SJCRH30 (cell line): ENCODE measurements at places on chromosomes 6 and 20. TPM values are rescaled to one million over a fixed set of nuclear protein-coding genes. Genes with fewer than 3 reads are reported as not detected.

GRCh38 chr6:66396549-66396948 is 689.5 kb upstream of the EYS start:
- DNase-seq = no peak
- H3K4me3 ChIP-seq = no peak overlapping the region
- no peaks in the 10 kb centered on the region for H3K36me3 ChIP-seq
- no peak overlapping the region for H3K27ac ChIP-seq

GRCh38 chr6:117352466-117353081 is 73.2 kb downstream of the ROS1 start:
- no peaks in the 10 kb centered on the region for H3K36me3 ChIP-seq
- H3K4me1 ChIP-seq = no peaks in the 10 kb centered on the region
- H3K27ac ChIP-seq = no peak overlapping the region
- H3K4me3 ChIP-seq = no peak overlapping the region
- H3K27me3 ChIP-seq = no peaks in the 10 kb centered on the region

DNA sequence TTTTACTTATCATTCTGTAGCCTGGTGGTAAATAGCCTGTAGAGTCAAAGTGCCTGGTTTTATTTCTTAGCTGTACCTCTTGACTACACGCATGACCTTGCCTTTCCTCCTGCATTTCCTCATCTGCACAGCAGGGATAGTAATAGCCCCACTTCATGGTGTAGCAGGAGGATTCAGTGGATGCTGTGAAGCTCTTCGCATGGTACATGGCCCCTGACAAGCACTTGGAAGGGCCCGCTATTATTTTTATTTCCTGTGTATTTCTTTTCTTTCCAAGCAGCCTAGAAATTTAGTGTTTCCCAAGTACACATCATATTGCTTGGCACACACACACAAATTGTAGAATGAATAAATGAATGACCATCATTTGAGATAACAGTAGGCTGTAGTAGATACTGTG is 547.2 kb downstream of the CDH26 start:
- peaks cover 12% of the 10 kb centered on the region for H3K27me3 ChIP-seq

DNA sequence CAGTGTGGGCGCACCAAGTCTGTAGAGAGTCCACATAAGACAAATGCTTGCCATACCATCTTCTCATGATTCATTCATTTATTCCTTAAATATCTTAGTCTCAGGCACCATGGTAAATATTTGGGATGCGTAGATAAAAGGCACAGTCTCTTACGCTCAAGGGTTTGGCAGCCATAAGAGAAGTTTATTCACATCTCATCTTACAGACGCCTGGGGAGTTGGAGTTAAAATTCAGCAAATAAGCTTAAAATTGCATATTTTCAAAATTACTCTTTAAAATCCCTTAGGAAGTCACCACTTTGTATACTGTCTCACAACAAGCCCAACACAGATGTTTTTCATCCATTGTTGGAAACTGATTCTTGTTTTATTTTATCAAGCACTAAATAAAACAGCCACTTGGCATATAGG is 363.3 kb downstream of the KIF16B start:
- no peaks in the 10 kb centered on the region for H3K36me3 ChIP-seq
- no peaks in the 10 kb centered on the region for H3K4me1 ChIP-seq
- no peak for DNase-seq
- no peaks in the 10 kb centered on the region for H3K27me3 ChIP-seq
- H3K27ac ChIP-seq = no peak overlapping the region
- H3K4me3 ChIP-seq = no peak overlapping the region

- no peak for DNase-seq
- no peaks in the 10 kb centered on the region for H3K4me1 ChIP-seq
- H3K27ac ChIP-seq = no peak overlapping the region
- H3K36me3 ChIP-seq = no peaks in the 10 kb centered on the region
Measured at GRCh38 chr20:51169813-51170212, 146.9 kb upstream of the KCNG1 start.

DNA sequence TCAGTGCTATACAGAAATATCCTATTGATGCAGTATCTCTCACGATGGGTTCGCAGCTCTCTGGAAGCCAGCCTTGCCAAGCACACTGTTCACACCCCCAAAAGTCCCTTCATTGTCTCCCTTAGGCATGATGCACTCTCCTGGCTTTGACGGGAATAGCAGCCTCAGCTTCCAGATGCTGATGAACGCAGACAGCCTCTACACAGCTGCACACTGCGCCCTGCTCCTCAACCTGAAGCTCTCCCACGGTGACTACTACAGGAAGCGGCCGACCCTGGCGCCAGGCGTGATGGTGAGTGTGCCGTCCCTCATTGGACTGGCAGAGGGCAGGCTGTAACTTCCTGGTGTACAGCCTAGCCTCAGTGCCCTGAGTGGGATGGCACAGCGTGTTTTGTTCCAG is 60.0 kb upstream of the PBOV1 start:
- no peak overlapping the region for H3K4me3 ChIP-seq
- H3K36me3 ChIP-seq = 0 out of 2 replicates have a peak, but pooled peaks cover 2% of the 10 kb centered on the region
- no peaks in the 10 kb centered on the region for H3K4me1 ChIP-seq

- H3K27ac ChIP-seq = no peak overlapping the region
- no peaks in the 10 kb centered on the region for H3K36me3 ChIP-seq
- H3K27me3 ChIP-seq = no peaks in the 10 kb centered on the region
Measured at GRCh38 chr6:65113581-65113980, 593.4 kb downstream of the EYS start.

DNA sequence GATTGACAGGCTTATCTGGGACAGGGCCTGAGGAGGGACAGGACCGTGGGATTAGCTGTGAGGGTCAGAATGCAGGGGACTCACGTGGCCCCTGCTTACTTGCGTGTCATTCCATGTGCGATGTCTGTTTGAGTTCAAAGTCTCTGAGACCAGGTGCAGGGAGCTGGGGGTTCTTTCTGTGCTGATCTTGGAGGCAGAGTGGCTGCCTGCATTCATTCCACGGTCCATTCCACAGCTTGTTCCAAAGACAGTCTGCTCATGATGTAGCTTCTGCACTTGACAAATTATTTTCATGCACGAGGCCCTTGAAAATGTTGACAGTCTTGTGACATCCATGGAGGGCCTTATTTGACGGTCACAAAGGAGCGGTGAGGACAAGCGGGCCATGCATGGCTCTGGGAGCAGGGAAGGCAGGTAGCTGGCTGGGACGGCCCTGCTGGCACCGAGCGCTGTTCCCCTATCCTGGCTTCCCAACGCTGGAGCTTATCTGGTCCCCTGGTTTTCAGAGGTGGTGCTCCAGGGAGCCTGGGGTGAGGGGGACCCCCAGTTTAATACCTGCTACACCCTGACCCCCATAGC is 156.3 kb upstream of the RNF24 start:
- no peaks in the 10 kb centered on the region for H3K36me3 ChIP-seq
- no peaks in the 10 kb centered on the region for H3K27me3 ChIP-seq
- DNase-seq = peak; percentile 16

GRCh38 chr20:19807191-19807945 is 49.3 kb downstream of the RIN2 start:
- peaks cover 25% of the 10 kb centered on the region for H3K4me1 ChIP-seq
- H3K27ac ChIP-seq = peak overlapping the region; percentile 65
- peak; percentile 71 for DNase-seq
- H3K4me3 ChIP-seq = no peak overlapping the region
- no peaks in the 10 kb centered on the region for H3K36me3 ChIP-seq
- no peaks in the 10 kb centered on the region for H3K27me3 ChIP-seq

Gene GCNT2
- 0.14 and 0.28 TPM in 2 replicates for total RNA-seq

Gene HTR1E
- not detected in 2 replicates for total RNA-seq

DNA sequence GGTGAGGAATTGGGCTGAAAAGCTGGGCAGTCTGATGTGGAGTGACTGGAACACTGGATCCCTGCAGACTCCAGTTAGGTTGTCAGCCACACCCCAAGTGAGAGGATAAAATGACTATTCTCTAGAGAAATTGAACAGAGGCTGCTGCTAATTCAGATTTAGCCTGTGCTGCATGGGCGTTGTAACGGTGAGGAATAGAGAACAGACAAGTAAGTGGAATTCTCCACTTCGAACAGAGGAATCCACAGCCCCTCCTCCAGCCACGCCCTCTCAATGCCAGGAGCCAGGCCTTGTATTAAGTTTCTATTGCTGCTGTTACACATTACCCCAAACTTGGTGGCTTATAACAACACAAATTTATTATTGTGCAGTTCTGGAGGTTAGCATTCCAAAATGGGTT is 109.3 kb downstream of the CFAP61 start:
- no peak for DNase-seq
- no peaks in the 10 kb centered on the region for H3K27me3 ChIP-seq
- H3K36me3 ChIP-seq = no peaks in the 10 kb centered on the region

DNA sequence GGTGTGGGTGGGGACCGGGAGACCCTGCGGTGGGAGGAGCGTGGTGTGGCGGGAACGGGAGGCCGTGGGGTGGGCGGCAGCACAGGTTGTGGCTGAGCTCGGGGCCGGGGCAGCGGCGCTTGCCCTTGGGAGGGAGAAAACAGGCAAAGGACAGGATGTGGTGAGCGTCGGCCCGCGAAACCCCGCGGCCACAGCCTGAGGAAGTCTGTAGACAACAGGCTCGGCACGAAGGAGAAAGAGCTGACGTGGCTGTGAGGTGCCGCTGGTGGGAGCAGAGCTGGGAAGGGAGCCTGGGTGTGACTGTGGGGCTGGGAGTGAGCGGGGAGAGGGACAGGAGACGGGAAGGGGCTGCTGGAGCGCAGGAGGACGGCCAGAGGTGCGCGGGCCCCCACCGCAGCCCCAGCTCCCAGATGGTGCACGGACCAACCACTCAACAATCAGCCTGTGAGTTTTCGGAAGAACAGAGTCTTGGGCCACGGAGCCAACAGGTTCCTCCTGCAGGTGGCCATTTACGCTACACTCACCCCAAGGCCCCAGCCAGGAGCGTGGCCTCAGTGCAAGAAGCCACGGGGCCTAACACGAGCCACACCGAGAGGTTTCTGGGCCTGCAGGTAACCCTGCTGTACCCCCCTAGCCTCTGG is 202.8 kb downstream of the DLL1 start:
- no peak overlapping the region for H3K4me3 ChIP-seq
- no peaks in the 10 kb centered on the region for H3K36me3 ChIP-seq
- no peaks in the 10 kb centered on the region for H3K27me3 ChIP-seq

DNA sequence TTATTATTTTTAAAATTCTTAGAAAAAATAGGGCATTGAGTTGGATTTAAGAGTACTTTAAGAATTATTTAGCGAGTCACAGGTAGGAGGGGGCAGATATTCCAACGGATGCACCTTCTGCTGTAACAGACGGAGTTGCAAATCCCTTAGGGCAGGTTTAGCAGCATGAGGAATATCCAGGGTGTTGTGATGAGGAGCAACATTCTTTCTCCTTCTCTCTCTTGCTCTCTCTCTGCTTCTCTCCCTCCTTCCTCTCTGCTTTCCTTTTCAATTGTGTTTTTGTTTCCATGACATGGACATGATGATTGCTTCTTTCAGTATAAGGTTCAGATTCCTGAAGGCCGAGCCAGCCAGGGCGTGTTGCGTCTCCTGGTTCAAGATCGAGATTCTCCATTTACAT is 28.9 kb downstream of the CDH26 start:
- H3K4me1 ChIP-seq = peaks cover 12% of the 10 kb centered on the region
- no peak overlapping the region for H3K27ac ChIP-seq
- DNase-seq = no peak
- H3K4me3 ChIP-seq = no peak overlapping the region

DNA sequence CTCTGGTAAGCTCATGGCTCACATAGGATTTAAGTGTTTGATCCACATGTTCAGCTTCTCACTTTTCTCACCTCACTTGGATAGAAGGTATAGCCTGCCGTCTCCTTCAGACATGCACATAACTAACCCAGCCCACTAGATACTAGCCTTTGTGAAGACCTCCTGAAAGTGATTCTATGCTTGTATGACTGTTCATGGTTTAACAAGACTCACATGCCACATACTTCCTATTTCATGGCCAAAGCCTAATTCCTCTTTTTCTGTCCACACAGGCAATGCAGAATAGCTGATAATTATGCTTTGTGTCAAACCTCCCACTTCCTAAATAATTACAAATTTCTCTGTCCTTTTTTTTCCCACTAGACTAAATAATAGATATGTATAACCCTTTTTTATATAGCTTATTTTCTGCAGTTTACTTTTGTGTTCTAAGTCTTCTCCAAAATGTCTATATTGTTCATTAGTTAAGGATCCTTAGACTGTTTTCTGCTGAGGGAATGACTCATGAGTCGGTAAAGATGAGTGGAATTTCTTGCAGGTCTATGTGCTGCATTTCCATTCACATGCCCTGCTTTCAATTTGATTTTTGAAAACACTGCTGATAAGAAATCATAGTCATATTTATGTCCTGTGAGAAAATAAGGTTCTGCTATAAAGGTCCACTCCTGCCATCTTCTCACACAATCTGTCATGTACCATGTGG is 43.0 kb downstream of the HDDC2 start:
- H3K27ac ChIP-seq = no peak overlapping the region
- no peak overlapping the region for H3K4me3 ChIP-seq
- no peaks in the 10 kb centered on the region for H3K4me1 ChIP-seq
- no peaks in the 10 kb centered on the region for H3K36me3 ChIP-seq

Gene MAFB
- not detected in 2 replicates for total RNA-seq

Gene FERMT1
- total RNA-seq = 4.7 and 5.7 TPM in 2 replicates

Gene HLA-A
- 0.08 and 0.22 TPM in 2 replicates for total RNA-seq

GRCh38 chr6:26344658-26345057 is 20.3 kb upstream of the BTN3A2 start:
- no peaks in the 10 kb centered on the region for H3K4me1 ChIP-seq
- no peak for DNase-seq
- H3K36me3 ChIP-seq = no peaks in the 10 kb centered on the region
- H3K27me3 ChIP-seq = no peaks in the 10 kb centered on the region
- no peak overlapping the region for H3K27ac ChIP-seq
- H3K4me3 ChIP-seq = no peak overlapping the region

- no peak overlapping the region for H3K4me3 ChIP-seq
- H3K4me1 ChIP-seq = no peaks in the 10 kb centered on the region
- no peak for DNase-seq
- H3K36me3 ChIP-seq = peaks cover 36% of the 10 kb centered on the region
- no peaks in the 10 kb centered on the region for H3K27me3 ChIP-seq
- no peak overlapping the region for H3K27ac ChIP-seq
Measured at GRCh38 chr6:158057213-158057987, 75.7 kb downstream of the SYNJ2 start.

Gene TFAP2C
- total RNA-seq = not detected in 2 replicates
